ENCODE measurements at places on chromosomes 5 and 9.

DNA sequence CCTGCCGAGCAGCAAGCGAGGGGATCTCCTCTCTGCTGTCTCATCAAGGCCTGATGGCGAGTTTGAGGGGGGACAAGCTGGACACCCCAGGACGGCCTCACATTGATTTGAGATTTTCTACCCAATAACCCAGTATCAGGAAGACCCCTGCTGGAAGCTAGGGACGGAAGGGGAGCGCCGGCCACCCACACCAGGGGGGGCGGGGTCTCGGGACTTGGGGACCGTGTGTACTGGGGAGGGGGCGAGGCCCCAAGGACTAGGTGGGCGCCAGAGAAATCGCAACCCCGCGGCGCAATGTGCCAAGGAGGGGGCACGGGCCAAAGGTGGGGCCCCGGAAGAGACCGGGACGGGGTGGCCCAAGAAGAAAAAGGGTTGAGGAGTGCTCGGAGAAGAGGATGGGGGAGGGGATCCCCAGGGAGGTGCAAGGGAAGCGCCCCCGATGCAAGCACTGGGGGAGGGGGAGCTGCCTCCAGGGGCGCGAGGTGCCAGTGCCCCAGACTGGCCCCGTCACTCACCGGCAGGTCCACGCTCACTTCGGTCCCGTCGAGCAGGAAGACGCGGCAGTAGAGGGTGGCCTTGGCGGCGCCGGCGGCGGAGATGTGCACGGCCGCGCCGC lies 1.1 kb downstream of the EPB41L4B start:
- H3K27ac ChIP-seq = no peak overlapping the region
- no peaks in the 10 kb centered on the region for H3K36me3 ChIP-seq
- peaks cover 3% of the 10 kb centered on the region for H3K27me3 ChIP-seq
- no peaks in the 10 kb centered on the region for H3K4me1 ChIP-seq

DNA sequence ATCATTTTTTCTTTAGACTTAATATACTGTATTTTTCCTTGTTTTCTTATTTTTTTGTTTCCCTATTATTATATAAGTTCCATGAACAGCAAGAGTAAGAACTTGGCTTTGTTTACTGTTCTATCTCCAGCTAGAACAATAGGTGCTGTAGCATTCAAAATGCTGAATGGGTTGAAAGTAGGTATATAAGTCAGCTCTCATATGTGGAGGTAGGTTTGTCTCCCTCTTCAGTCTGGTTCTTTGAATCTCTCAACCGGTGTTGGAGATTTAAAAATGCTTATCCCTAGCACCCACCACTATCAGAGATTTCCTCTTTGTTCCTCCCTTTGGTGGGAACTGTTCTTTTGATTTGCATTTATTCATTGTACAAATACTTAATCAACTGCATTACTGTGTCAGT lies 87.5 kb upstream of the FSD1L start:
- no peaks in the 10 kb centered on the region for H3K36me3 ChIP-seq
- no peak overlapping the region for H3K4me3 ChIP-seq
- no peaks in the 10 kb centered on the region for H3K27me3 ChIP-seq
- no peak for DNase-seq
- no peak overlapping the region for H3K27ac ChIP-seq
- no peaks in the 10 kb centered on the region for H3K4me1 ChIP-seq

DNA sequence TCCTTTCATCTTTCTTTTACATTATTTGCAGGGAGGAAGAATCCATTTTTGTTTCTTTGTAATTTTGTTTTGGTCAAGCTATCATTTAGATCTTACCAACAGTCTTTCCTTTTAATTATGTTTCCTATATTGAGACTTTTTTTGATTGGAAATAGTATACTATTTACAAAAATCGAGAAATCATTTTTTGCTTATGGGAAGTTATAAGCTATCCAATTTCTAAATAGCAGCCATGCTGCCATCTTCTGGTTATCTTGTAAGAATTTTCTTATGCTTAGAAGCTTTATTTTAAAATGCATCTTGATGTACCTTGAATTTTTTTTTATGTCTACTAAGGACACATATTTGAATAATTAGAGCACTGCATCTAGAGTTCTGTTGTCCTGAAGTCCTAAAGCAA lies 821.2 kb downstream of the PTPRD start:
- H3K4me3 ChIP-seq = no peak overlapping the region
- H3K27me3 ChIP-seq = no peaks in the 10 kb centered on the region
- DNase-seq = no peak
- H3K27ac ChIP-seq = no peak overlapping the region
- no peaks in the 10 kb centered on the region for H3K36me3 ChIP-seq
- H3K4me1 ChIP-seq = no peaks in the 10 kb centered on the region

GRCh38 chr9:28413471-28413870 lies 840.2 kb upstream of the C9orf72 start:
- H3K27ac ChIP-seq = no peak overlapping the region
- DNase-seq = no peak
- H3K36me3 ChIP-seq = no peaks in the 10 kb centered on the region
- no peak overlapping the region for H3K4me3 ChIP-seq
- H3K27me3 ChIP-seq = no peaks in the 10 kb centered on the region
- H3K4me1 ChIP-seq = no peaks in the 10 kb centered on the region

- H3K36me3 ChIP-seq = no peaks in the 10 kb centered on the region
- H3K4me3 ChIP-seq = no peak overlapping the region
- DNase-seq = no peak
- H3K4me1 ChIP-seq = no peaks in the 10 kb centered on the region
- no peak overlapping the region for H3K27ac ChIP-seq
- no peaks in the 10 kb centered on the region for H3K27me3 ChIP-seq
Measured at GRCh38 chr9:75226403-75227139, 138.3 kb downstream of the OSTF1 start.

DNA sequence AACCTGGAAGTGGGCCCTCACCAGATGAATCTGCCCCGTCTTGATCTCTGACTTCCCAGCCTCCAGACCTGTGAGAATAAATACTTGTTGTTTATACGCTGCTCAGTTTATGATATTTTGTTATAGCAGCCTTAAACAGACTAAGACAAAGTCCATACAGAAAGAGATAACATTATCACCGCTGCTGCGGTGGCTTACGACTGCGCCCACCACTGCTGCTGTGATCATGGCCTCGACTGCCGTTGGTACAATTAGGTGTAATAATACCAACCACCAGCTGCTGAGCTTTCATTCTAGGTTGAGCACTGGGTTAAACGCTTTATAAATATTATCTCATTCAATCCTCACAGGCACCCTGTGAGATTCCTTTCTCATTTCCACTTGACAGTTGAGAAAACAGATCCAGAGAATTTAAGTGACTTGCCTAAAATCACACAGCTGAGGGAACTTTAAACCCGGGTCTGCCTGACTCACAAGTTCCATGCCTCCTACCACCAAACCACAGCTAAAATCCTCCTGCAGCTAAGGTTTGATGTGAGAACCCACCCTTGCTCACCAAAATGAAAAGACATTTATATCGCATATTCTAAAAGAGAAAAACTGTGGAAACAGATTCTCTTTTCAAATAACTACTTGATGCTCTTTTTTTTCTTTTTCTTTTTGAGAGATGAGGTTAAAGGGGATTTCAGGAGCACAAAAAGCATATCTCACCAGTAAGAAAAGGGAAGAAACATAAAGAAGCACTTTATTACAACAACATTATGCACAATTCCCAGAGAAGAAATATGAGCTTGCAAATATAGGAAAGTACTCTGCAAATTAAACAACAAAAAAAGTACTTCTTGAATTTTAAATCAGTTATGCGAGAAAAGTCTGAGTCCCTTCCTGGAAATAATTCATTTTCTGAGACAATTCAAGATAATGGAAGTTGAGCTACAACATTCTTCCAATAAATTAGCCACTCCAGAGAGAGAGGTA lies 23.9 kb downstream of the GOLM1 start:
- no peaks in the 10 kb centered on the region for H3K4me1 ChIP-seq
- no peak overlapping the region for H3K27ac ChIP-seq
- DNase-seq = no peak
- no peaks in the 10 kb centered on the region for H3K36me3 ChIP-seq

DNA sequence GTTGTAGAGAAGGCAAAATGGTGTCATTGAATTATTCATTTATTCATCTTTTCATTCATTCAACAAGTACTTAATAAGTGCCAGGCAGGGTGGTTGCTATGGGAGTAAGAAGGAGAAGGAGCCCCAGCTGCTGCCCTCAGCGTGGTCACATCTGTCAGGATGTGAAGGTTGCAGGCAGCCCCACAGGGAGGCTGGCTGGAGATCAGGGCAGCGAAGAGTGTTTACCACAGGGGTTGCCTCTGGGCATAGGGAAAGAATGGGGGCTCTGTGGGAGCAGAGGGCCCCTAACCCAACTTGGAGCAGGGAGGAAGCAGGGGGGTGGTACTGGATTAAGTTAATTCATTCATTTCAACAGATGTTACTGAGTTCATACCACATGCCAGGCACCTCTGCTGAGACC lies 6.0 kb downstream of the PCDH12 start:
- no peak overlapping the region for H3K27ac ChIP-seq
- no peak for DNase-seq
- H3K4me3 ChIP-seq = no peak overlapping the region
- no peaks in the 10 kb centered on the region for H3K27me3 ChIP-seq
- peaks cover 10% of the 10 kb centered on the region for H3K4me1 ChIP-seq
- no peaks in the 10 kb centered on the region for H3K36me3 ChIP-seq

DNA sequence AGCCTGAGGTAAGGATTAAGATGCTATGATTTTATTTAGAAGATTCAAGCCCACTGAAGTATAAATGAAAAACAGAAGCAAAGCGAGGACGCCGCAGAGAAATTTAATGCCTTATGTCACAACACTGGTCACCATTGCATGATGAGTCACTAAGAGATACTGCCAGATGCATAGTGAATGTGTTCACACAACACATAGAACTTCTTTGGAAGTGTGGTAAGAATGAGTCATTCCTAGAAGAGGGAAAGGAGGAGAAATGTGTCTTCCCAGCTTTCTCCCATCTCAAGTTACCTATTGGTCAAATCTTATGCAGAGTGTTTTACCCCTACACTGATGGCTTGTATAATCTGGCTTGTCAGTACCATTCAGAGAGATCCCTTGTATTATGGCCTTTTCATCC lies 465.3 kb upstream of the ARRDC3 start:
- no peak overlapping the region for H3K4me3 ChIP-seq
- H3K27ac ChIP-seq = no peak overlapping the region
- no peaks in the 10 kb centered on the region for H3K27me3 ChIP-seq

- H3K27me3 ChIP-seq = peaks cover 5% of the 10 kb centered on the region
- no peak for DNase-seq
- no peak overlapping the region for H3K4me3 ChIP-seq
- no peaks in the 10 kb centered on the region for H3K36me3 ChIP-seq
- no peak overlapping the region for H3K27ac ChIP-seq
Measured at GRCh38 chr9:89815061-89815902, 210.5 kb downstream of the GADD45G start.

DNA sequence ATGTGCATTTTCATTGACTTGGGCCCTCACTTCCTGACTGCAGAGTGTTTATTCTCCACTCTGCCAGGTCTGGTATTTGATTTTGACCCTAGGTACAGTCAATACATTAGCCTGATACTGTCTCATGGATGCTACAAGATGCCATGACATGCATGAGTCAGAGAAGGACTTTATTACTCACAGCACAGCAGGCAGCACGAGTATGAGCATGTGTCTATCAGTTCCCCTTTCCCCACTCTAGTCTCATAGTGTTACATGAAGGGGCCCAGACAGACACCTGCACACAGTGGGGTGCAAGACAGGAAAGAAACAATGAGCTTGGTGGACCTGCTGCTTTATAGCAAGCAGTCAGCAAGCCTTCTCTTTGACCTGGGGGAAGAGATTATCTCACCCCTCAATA lies 19.6 kb downstream of the ITGA2 start:
- peaks cover 9% of the 10 kb centered on the region for H3K4me1 ChIP-seq
- no peaks in the 10 kb centered on the region for H3K27me3 ChIP-seq
- DNase-seq = no peak
- no peak overlapping the region for H3K27ac ChIP-seq
- no peak overlapping the region for H3K4me3 ChIP-seq

- H3K27ac ChIP-seq = no peak overlapping the region
- H3K4me3 ChIP-seq = no peak overlapping the region
- H3K4me1 ChIP-seq = no peaks in the 10 kb centered on the region
- DNase-seq = no peak
Measured at GRCh38 chr5:147442224-147442623, 67.6 kb downstream of the DPYSL3 start.

GRCh38 chr9:99345942-99346341 lies 123.9 kb downstream of the SEC61B start:
- DNase-seq = no peak
- H3K36me3 ChIP-seq = no peaks in the 10 kb centered on the region
- H3K4me3 ChIP-seq = no peak overlapping the region
- no peak overlapping the region for H3K27ac ChIP-seq
- H3K4me1 ChIP-seq = no peaks in the 10 kb centered on the region

DNA sequence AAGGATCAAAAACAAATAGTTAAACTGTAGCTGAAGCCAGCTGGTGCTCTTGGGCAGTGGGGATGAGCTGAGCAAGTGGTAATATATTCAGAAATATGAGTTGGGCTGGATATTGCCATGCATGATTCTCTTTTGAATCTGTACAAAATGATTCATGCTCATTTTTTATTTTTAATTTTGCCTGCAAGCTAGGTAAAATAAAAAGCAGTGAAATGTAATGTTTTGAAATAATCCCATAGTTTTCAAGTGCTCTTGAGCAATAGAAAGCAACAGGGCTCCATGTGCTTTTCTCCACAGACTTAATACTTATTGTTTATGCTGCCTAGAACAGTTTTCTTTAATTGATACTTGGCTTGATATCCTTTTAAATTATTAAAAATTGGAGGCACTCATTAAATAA lies 489.3 kb downstream of the TLE4 start:
- no peaks in the 10 kb centered on the region for H3K36me3 ChIP-seq
- DNase-seq = no peak
- no peaks in the 10 kb centered on the region for H3K27me3 ChIP-seq
- no peaks in the 10 kb centered on the region for H3K4me1 ChIP-seq
